Epithelial cell of proximal tubule (primary cell): ENCODE measurements at places on chromosomes 2 and 18.

- DNase-seq = no peak
Observed at GRCh38 chr2:106038601-106039375, 155.3 kb downstream of the UXS1 start.

GRCh38 chr2:216210701-216211540 lies 101.8 kb downstream of the XRCC5 start:
- no peak for DNase-seq

DNA sequence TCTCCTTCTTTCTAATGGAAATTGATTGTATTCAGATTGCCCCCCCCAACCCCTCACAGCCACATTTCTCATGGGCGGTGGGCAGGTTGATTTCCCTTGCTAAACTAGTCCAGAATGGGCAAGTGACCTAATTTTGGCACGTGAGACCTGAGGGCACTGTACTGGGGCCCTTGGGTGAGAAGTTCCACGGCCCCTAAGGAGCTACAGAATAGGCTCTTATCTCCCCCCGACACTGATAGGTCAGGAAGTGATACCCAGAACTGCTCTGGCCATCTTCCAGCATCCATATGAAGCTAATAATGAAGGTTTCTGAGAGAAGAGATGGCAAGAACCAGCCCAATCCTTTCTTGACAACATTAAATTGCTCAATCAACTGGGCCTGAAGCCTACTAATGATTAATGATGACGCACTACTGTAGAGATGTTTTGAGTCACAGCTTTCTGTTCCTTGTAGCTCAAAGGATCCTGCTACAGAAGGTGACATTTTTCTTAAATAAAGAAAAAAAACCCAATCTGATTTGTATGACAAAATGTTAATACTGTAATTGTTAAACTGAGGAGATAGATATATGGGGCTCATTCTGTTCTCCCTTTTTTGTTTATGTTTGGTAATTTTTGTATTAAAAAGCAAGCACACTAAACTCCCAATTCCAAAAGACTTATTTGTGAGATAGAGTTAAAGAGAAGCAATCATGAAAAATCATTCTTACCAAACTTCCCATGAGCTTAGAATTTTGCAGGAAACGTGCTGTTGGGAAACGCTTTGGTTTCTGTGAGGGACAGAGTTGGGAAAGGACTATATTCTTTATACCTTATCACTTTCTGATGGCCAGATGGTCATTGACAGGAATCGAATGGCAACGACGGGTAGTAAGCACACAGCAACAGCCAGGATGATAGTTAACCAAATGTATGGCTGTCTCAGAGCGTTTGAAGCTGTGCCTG lies 28.2 kb upstream of the NARS1 start:
- peak; percentile 47 for DNase-seq

- no peak for DNase-seq
Observed at GRCh38 chr2:105800036-105800713, 55.5 kb downstream of the NCK2 start.

- DNase-seq = no peak
Observed at GRCh38 chr18:32911660-32912284, 138.9 kb upstream of the KLHL14 start.

GRCh38 chr2:70505613-70506391 lies 47.8 kb downstream of the TGFA start:
- DNase-seq = no peak

DNA sequence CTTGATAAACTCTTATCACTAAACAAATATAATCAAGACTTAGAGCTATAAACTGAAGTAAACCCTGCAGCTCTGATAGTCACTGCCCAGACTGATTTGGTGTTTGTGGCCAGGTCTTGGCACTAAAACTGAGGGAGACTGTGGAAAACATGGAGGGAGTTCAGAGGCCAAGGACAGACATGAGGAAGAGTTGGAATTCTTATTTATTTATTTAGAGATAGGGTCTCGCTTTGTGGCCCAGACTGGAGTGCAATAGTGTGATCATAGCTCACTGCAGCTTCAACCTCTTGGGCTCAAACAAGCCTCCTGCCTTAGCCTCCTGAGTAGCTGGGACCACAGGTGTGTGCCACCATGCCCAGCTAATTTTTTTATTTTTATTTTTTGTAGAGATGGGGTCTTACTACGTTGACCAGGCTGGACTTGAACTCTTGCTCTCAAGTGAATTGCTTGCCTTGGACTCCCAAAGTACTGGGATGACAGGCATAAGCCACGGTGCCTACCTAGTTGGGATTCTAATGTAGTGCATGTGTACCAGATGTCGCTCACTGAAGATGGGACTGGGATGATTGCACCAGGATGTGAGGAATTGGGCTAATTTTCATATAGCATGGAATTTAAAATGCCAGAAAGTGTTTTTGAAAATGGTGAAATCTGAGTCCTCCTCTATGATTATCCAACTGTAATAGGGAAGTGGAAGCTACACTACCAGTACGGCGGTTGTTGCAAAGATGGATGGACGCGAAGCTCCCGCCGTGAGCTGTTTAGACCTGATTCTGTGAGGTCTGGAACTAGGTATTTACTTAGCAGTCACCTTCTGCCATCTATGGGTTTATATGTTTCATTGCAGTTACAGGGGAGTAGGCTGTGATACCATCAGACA lies 52.7 kb upstream of the CTLA4 start:
- no peak for DNase-seq

- no peak for DNase-seq
Observed at GRCh38 chr2:8581234-8581561, 100.7 kb upstream of the ID2 start.
